ENCODE measurements at places on chromosomes 11 and 22. TPM values are rescaled to one million over a fixed set of nuclear protein-coding genes. Genes with fewer than 3 reads are reported as not detected.

SPDYC gene
- not detected for polyA plus RNA-seq

ENTHD1 gene
- polyA plus RNA-seq: not detected

HTR3A gene
- not detected for polyA plus RNA-seq

NRIP3 gene
- polyA plus RNA-seq: 0.25 TPM

OR4D6 gene
- not detected for polyA plus RNA-seq

PHETA2 gene
- polyA plus RNA-seq: 2.0 TPM

SYCE3 gene
- not detected for polyA plus RNA-seq

LRRC55 gene
- polyA plus RNA-seq: not detected

SMCO4 gene
- polyA plus RNA-seq: 36.4 TPM

DEFB131B gene
- polyA plus RNA-seq: not detected

VPREB1 gene
- not detected for polyA plus RNA-seq

CCDC15 gene
- polyA plus RNA-seq: 4.3 TPM

SLC22A8 gene
- not detected for polyA plus RNA-seq

SPON1 gene
- 1.1 TPM for polyA plus RNA-seq

OR8K1 gene
- polyA plus RNA-seq: not detected

KCTD14 gene
- 0.54 TPM for polyA plus RNA-seq

SPI1 gene
- 9.2 TPM for polyA plus RNA-seq

KRTAP5-9 gene
- 0.24 TPM for polyA plus RNA-seq

TPBGL gene
- not detected for polyA plus RNA-seq

DNAJB7 gene
- 0.54 TPM for polyA plus RNA-seq

OR8G1 gene
- not detected for polyA plus RNA-seq

TMEM45B gene
- not detected for polyA plus RNA-seq

MPEG1 gene
- polyA plus RNA-seq: 2.5 TPM

RPUSD4 gene
- polyA plus RNA-seq: 29.0 TPM

TPH1 gene
- polyA plus RNA-seq: 0.30 TPM

TPP1 gene
- polyA plus RNA-seq: 38.0 TPM

DDIAS gene
- 27.8 TPM for polyA plus RNA-seq

SPINDOC gene
- 0.88 TPM for polyA plus RNA-seq

CTSW gene
- 1.6 TPM for polyA plus RNA-seq

SIAE gene
- 2.5 TPM for polyA plus RNA-seq

MFRP gene
- not detected for polyA plus RNA-seq

LDLRAD3 gene
- polyA plus RNA-seq: 12.0 TPM

OR51B4 gene
- polyA plus RNA-seq: not detected

MIOX gene
- not detected for polyA plus RNA-seq

NUP50 gene
- 89.9 TPM for polyA plus RNA-seq

EPS8L2 gene
- polyA plus RNA-seq: 20.0 TPM

CCDC73 gene
- polyA plus RNA-seq: 0.05 TPM

OR8D2 gene
- not detected for polyA plus RNA-seq

OR4D11 gene
- polyA plus RNA-seq: not detected
